ENCODE measurements at places on chromosomes 3 and 15.

DNA sequence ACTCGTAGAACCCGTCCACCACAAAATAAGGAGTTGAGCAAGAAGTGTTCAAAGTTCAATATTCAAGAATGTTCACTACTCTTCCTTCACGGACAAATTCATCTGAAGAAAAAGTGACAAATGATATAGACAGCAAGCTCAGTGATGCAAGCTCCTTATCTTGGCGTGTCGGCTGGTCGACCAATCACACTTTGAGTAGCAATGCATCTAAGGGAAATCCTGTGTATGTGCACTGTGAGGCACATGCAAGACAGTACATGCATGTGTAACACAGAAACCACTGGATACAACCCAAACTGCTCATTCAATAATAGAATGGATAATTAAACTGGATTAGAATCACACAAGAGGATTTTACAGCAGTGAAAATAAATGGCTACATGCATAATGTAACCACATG is 64.4 kb upstream of the CSPG5 start:
- DNase-seq, result no peak

DNA sequence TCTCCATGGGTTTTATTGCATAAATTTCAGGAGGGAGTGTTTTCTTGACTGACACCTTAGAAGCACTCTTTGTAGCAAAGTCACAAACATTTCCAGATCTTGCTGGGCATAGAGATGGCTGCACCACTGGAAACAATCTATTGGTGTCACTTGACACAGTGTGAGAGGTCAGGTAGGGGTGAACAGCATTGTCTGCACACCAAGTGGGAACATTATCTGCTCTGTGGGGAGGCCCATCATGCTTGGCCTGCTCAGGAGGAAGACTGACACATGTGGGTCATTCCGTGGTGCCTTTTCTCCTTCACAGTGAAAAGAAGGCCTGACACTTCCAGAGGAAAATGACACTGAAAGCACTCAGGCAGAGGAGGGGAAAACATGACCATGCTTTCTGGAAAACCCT is 149.9 kb upstream of the GALNT15 start:
- no peak for DNase-seq

GRCh38 chr15:66186049-66186825 is 67.3 kb downstream of the MEGF11 start:
- no peak for DNase-seq

- no peak for DNase-seq
These were observed 11.4 kb upstream of the C3orf20 start for GRCh38 chr3:14663396-14664135.

DNA sequence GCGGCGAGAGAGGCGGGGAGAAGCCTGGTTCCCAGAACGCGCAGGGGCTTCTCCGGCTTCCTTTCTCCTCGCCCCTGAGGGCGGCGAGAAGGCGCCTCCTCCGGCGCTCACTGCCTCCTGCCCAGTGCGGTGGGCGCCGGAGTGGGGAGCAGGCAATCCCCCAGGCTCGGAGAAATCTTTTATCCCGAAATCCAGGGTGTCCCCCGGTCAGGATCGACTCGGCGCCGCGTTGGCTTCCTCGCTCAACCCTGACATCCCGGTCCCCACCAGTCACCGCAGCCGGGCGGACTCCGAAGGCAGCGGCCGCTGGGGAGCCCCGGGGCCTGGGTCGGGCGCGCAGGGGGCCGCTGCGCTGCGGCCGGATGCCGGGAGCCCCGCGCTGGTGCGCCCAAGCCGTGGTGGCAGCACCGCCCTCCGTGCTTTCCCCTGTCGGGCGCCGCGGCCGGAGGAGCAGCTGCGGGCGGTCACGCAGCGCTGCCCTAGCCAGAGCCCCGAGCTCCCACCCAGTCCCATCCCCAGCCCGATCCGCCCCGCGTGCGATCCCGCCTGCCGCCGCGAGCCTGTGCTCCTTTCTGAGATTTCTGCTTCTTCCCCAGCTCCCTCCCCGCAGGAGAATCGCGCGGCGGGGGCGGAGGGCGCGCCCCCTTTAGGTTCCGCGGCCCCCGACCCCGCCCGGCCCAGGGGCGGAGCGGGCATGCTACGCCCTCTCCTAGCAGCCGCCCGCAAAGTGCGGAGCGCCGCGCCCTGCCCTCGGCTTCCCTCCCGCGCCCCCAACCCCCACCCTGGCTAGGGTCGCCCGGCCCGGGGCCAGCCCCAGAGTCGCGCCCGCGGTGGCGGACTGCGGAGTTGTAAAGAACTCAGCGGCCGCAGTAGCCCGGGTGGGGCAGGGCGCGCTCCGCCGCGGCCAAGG is 683 bp upstream of the CACNA2D3 start:
- DNase-seq, result no peak

DNA sequence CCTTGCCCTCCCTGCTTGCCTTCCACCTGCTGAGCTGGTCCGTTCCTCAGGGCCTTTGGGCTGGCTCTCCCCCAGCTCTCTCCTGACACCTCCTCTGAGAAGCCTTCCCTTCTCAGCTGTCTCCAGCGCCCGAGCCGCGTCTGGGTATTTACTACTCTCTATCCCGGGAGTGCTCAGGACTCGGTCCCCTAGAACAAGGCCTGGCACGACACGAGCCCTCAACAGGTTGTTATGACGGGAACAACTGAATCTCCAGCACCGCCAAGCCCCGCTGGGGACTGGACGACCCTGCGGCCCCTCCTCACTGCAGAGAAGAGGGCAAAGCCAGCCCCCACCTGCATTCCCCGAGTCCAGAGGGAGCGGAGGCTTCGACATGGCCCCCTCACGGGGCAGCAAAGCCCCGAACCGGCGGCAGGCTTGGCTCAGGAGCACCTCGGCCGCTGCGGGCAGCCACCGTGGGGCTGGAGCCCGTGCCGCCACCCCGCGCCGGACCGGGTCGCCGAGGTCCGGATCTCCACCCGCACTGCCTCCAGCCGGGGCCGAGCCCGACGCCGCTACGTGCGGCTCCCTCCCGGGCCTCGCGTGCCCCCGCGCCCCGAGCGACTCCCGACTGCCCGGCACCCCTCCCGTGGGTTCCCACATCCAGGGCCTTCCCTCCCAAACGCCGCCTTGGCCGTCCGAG is 792 bp downstream of the TPRA1 start:
- DNase-seq, result no peak

Measured in suppressor macrophage treated with lipopolysaccharide for 1 hour (primary cell).